ENCODE measurements at places on chromosomes 5 and 9.

GRCh38 chr5:39024005-39024404 lies 50.2 kb downstream of the RICTOR start:
- DNase-seq: no peak

DNA sequence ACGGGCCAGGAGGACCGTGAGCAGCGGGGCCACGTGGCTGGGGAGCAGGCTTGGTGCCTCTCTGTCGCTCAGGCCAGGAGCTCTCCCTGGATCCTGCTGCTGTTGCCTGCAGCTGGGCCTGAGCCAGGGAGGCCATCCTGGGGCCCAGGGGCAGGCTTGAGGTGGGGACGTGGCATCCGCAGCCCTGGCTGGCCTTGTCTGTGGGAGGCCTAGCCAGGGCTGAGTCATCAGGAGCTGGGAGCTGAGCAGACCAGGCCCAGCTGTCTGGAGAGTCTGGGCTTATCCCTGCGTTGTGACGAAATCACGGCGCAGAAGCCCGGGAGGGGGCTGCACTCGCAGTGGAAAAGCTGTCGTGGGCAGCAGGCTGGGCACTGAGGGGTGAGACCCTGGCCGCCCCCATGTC lies 138.8 kb upstream of the COL5A1 start:
- peak; percentile 93 for DNase-seq

DNA sequence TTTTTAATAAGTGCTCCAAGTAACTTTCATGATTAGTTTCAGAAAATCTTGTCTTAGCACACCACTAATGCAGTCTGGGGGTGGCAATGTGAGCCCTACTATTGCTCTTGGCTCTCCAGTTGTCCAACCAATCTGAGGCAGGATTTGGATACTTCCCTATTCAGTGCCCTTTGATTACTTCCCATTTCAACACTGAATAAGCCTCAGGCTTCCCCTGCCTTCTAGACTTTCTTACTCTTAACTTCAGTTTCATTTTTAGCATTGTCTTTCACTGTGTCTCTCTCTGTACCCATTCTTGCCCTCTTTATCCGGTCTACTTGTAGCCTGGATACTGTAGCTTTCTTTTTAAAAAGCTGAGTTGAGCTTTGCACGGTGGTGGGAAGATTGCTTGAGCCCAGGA lies 186.1 kb downstream of the C9orf152 start:
- DNase-seq: no peak

DNA sequence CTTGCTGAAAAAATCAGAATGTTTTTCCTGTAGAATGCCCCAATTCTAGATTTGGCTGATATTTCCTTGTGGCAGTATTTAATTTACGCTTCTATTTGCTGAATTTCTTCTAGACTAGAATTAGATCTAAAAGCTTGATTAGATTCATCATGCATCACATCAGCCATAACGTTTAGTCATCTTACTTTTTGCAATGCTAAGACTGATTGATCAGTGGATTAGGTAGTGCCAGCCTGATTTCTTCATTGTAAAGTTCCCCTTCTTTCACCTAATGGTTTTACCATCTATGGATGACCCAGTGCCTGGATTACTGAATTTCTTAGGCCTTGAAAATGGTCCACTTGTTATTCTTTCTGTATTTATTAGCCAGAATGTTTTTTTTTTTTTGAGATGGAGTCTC lies 83.9 kb downstream of the PBX3 start:
- no peak for DNase-seq

All from posterior vena cava (tissue), 2 donors.